Body of pancreas (tissue), 4 donors: ENCODE measurements at places on chromosomes 2 and 18.

DNA sequence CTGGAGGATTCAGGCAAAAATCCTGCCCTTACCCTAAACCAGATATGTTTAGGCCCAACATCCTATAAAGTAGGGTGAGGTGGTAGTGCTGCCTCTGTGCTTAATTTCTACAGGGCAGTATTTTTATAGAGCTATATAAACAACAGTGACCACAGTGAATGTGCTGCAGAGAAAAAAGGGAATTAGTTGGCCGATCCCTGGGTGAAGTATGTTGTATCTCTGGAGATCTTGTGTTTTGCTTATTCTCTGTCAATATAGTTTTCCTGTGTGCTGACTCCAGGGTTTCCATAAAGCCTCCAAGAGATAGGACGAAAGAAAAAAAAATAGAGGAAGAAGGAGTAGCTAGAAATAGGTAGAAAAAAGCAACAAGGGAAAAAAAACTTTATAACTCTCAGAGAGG lies 88.9 kb upstream of the THOC1 start:
- H3K36me3 ChIP-seq: no peaks in the 10 kb centered on the region
- no peak for DNase-seq
- H3K4me3 ChIP-seq: no peak overlapping the region
- H3K4me1 ChIP-seq: no peaks in the 10 kb centered on the region
- no peaks in the 10 kb centered on the region for H3K27me3 ChIP-seq

- no peak overlapping the region for H3K27ac ChIP-seq
- H3K36me3 ChIP-seq: no peaks in the 10 kb centered on the region
- H3K4me3 ChIP-seq: no peak overlapping the region
- DNase-seq: no peak
- no peaks in the 10 kb centered on the region for H3K27me3 ChIP-seq
Measured at GRCh38 chr18:67519592-67519991, 3.1 kb upstream of the DSEL start.

DNA sequence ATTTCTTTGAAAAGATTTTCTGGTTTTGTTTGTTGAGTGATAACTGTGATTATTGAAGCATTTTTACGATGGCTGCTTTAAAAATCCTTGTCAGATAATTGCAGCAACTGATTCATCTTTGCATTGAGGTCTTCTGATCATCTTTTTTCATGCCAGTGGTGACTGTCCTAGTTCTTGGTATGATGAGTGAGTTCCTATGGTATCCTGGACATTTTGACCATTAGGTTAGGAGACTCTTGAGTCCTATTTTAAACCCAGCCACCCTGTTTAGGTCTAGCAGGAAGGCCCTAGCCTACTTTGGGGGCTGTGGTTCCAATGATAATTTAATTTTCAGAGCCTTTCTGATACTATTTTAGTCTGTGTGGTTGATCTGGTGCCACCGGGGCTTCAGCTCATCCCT lies 72.7 kb upstream of the REV1 start:
- no peaks in the 10 kb centered on the region for H3K4me1 ChIP-seq
- no peaks in the 10 kb centered on the region for H3K36me3 ChIP-seq
- DNase-seq: no peak
- H3K27ac ChIP-seq: no peak overlapping the region

- no peak overlapping the region for H3K4me3 ChIP-seq
- no peaks in the 10 kb centered on the region for H3K4me1 ChIP-seq
- no peaks in the 10 kb centered on the region for H3K36me3 ChIP-seq
Measured at GRCh38 chr2:16022548-16023240, 82.3 kb downstream of the MYCN start.

DNA sequence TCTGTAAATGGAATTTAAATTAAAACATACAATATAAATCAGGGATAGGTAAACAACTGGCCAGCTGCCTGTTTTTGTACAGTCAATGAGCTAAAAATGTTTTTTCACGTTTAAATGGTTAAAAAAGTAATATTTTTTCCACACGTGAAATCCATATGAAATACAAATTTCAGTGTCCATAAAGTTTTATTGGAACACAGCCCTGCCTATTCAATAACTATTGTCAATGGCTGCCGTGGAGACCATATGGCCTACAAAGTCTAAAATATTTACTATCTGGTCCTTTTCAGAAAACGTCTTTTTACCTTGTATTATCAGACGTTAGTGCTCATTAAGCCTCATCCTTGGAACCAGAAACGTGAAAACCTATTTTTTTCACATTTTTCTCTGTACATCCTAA lies 1.3 kb downstream of the TMEM17 start:
- H3K4me1 ChIP-seq: peaks cover 8% of the 10 kb centered on the region
- H3K36me3 ChIP-seq: no peaks in the 10 kb centered on the region
- H3K27me3 ChIP-seq: no peaks in the 10 kb centered on the region
- no peak overlapping the region for H3K4me3 ChIP-seq
- no peak for DNase-seq

DNA sequence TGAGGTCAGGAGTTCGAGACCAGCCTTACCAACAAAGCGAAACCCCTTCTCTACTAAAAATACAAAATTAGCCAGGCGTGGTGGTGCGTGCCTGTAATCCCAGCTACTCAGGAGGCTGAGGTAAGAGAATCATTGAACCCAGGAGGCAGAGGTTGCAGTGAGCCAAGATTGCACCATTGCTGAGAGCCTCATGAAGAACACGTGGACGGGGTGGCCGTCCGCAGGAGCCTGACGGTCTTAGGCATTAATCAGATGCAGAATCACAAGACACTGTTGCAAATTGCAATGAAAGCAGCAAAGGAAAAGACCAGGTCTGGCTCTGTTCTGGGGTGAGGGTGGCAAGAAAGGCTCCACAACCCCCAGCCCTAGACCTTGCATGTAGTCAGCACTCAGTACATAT lies 104.0 kb upstream of the SLC66A3 start:
- H3K27ac ChIP-seq: no peak overlapping the region
- no peak for DNase-seq
- no peaks in the 10 kb centered on the region for H3K27me3 ChIP-seq

- H3K4me3 ChIP-seq: peak overlapping the region; percentile 13
- H3K36me3 ChIP-seq: no peaks in the 10 kb centered on the region
- no peak for DNase-seq
- no peaks in the 10 kb centered on the region for H3K27me3 ChIP-seq
- H3K27ac ChIP-seq: no peak overlapping the region
- peaks cover 22% of the 10 kb centered on the region for H3K4me1 ChIP-seq
Measured at GRCh38 chr2:109129356-109129920, 433 bp downstream of the SH3RF3 start.

DNA sequence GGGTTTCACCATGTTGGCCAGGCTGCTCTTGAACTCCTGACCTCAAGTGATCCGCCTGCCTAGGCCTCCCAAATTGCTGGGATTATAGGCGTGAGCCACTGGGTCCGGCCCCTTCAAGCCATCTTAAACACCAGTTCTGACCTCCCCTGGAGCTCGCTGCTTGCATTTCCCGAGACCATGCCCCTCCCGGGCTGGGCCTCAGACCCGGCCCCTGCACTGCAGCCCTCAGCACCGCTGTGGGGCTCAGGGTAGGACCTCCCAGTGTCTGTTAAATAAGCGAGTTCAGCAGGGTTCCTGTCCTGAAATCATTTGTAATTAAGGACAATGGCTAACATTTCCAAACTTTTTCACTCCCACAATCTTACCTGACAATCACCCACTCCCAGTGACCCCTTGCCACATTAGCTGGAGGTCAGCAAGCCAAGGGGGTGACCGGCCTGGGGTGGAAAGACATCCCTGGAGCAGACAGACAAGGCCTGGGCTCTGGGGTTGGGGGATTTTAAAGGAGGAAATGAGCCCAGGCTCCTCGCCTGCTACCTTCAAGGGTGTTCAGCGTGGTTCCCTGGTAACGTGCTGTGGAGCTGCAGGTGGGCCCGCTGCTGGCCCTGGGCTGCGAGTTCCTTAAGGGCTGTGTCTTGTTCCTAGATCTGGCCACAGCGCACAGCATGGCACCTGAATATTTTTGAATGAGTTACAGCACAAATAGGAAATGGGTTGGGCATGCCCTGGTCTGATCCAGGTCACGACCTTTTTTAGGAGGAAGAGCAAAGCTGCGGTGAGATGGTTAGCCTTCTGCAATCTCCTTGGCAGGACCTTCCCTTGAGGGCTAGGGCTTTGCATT lies 15.1 kb downstream of the CYS1 start:
- no peak overlapping the region for H3K27ac ChIP-seq
- no peaks in the 10 kb centered on the region for H3K36me3 ChIP-seq
- no peak overlapping the region for H3K4me3 ChIP-seq
- no peaks in the 10 kb centered on the region for H3K27me3 ChIP-seq

DNA sequence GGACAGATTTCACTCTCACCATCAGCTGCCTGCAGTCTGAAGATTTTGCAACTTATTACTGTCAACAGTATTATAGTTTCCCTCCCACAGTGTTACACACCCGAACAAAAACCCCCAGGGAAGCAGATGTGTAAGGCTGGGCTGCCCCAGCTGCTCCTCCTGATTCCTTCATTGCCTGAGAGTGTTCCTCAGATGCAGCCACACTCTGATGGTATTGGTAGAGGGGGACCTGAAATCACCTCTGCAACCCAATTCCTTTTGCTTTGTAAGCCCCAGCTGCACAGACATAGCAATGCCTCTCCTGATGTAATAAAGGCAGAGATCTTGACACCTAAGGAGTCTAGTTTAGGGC lies 1529.8 kb downstream of the RPIA start:
- H3K4me1 ChIP-seq: no peaks in the 10 kb centered on the region
- H3K27ac ChIP-seq: no peak overlapping the region
- no peak for DNase-seq
- no peak overlapping the region for H3K4me3 ChIP-seq
- H3K27me3 ChIP-seq: no peaks in the 10 kb centered on the region

DNA sequence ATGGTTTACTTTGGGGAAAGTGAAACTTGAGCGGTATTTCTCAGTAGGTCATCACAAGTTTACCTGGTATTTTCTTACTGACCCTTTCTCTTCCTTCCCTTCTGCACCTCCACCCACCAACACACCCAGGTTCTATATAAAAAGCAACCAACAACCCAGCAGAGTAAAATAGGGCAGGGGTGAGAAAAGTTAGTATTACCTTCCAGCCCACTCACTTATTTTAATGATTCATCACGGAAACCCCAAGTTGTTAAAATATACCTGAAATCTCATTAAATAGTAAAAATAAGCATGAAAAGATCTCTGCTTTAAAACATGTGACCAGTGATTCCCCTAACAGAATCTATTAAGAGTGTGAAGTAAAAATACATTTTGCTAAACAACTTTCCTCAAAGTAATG lies 306.1 kb downstream of the ZEB2 start:
- no peak overlapping the region for H3K27ac ChIP-seq
- H3K36me3 ChIP-seq: no peaks in the 10 kb centered on the region
- peaks cover 15% of the 10 kb centered on the region for H3K4me1 ChIP-seq
- no peak overlapping the region for H3K4me3 ChIP-seq
- DNase-seq: no peak

GRCh38 chr2:10934979-10935350 lies 23.2 kb downstream of the KCNF1 start:
- H3K36me3 ChIP-seq: no peaks in the 10 kb centered on the region
- H3K4me3 ChIP-seq: no peak overlapping the region
- DNase-seq: no peak
- H3K27me3 ChIP-seq: no peaks in the 10 kb centered on the region

- no peaks in the 10 kb centered on the region for H3K36me3 ChIP-seq
- DNase-seq: no peak
- no peaks in the 10 kb centered on the region for H3K27me3 ChIP-seq
- peaks cover 5% of the 10 kb centered on the region for H3K4me1 ChIP-seq
Measured at GRCh38 chr2:20035955-20036666, 15.3 kb downstream of the LAPTM4A start.

- H3K4me1 ChIP-seq: peaks cover 13% of the 10 kb centered on the region
- peak overlapping the region; percentile 96 for H3K4me3 ChIP-seq
- peak overlapping the region; percentile 75 for H3K27ac ChIP-seq
- peaks cover 6% of the 10 kb centered on the region for H3K36me3 ChIP-seq
- no peaks in the 10 kb centered on the region for H3K27me3 ChIP-seq
Measured at GRCh38 chr2:189661957-189662321, 680 bp downstream of the ASNSD1 start.

DNA sequence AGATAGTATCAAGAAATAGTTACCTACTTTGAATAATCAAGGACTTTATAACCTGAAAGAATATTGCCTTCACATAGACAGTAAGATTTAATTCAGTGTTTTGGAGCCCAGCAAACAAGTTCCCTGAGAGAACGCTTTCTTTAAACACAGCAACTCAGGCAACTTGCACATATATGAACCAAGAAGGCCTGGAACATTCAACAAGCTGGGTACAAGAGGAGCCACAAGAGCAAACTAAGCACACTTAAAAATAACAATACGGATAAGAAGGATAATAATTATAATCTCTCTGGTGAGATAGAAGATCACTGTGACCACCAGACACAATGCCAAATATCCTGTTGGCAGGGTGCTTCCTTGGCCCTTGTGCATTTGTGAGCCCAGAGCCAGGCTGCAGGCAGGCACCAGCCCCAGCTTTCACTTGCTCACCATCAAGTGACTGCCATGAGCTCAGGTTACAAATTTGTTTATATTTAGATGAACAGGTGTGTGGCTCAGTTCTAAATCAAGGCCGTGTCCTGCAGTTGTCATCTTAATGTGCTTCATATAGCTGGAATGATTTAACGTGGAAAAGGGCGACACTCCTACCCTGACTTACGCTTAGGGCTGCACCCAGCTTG lies 446.6 kb downstream of the IRS1 start:
- H3K4me3 ChIP-seq: no peak overlapping the region
- no peaks in the 10 kb centered on the region for H3K4me1 ChIP-seq
- no peak for DNase-seq
- no peaks in the 10 kb centered on the region for H3K27me3 ChIP-seq
- no peaks in the 10 kb centered on the region for H3K36me3 ChIP-seq

DNA sequence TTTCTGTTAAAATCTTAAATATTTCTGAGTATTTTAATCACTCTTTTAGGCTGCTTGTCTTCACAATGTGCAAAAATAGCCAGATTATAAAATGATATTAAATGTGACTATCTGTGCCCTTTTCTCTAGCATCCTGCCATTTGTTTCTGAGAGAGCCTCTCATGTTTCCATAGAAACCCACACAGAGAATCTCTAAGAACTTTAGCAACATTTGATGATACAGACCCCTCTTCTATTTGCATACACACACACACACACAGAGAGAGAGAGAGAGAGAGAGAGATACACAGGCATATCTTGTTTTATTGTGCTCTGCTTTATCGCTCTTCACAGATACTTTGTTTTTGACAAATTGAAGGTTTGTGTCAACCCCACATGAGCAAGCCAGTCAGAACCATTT lies 134.5 kb upstream of the DDX18 start:
- no peaks in the 10 kb centered on the region for H3K36me3 ChIP-seq
- H3K27me3 ChIP-seq: no peaks in the 10 kb centered on the region

GRCh38 chr2:236561874-236562273 lies 7.8 kb upstream of the ACKR3 start:
- no peaks in the 10 kb centered on the region for H3K27me3 ChIP-seq
- DNase-seq: no peak
- H3K4me3 ChIP-seq: no peak overlapping the region
- no peaks in the 10 kb centered on the region for H3K36me3 ChIP-seq
- H3K4me1 ChIP-seq: peaks cover under 1% of the 10 kb centered on the region

- H3K27me3 ChIP-seq: no peaks in the 10 kb centered on the region
- no peaks in the 10 kb centered on the region for H3K36me3 ChIP-seq
- H3K4me3 ChIP-seq: no peak overlapping the region
- no peak for DNase-seq
- H3K4me1 ChIP-seq: no peaks in the 10 kb centered on the region
Measured at GRCh38 chr2:156538083-156538504, 101.9 kb downstream of the GPD2 start.
